ENCODE measurements at places on chromosomes 1 and 21.

DNA sequence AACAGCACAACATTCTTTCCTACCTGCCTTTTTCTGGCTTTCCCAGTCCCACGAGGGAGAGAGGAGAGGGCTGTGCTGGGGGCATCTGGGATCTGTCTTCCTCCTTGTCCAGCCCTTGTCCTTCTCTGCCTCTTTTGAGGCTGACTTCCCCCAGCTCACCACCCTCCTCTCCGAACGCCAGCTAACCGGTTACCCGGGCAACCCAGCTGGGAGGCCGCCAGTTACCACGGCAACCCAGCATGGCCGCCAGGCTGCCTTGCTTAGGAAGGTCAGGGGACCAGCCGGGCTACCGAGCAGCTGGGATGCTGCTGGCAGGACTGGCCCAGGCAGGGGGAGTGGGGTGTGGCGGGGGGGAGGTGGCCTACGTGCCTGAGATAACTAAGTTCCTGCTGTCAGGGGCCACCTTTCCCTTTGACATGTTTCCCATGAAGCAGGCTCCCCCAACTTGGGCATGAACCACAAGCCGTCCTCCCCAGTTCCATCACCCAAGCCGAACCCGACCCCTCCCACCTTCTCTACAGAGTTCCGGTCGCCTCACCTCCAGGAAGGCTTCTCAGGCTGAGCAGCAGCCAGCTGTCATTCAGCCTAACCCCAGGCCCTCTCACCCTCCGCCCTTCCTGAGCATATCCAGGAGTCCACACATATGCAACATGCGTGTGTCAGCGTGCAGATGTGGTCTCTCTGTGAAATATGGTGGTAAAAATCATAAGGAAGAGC is 8.7 kb downstream of the PLEKHA6 start:
- DNase-seq, result peak; percentile 86

- DNase-seq, result no peak
Measured at GRCh38 chr1:5839161-5839880, 152.9 kb downstream of the NPHP4 start.

DNA sequence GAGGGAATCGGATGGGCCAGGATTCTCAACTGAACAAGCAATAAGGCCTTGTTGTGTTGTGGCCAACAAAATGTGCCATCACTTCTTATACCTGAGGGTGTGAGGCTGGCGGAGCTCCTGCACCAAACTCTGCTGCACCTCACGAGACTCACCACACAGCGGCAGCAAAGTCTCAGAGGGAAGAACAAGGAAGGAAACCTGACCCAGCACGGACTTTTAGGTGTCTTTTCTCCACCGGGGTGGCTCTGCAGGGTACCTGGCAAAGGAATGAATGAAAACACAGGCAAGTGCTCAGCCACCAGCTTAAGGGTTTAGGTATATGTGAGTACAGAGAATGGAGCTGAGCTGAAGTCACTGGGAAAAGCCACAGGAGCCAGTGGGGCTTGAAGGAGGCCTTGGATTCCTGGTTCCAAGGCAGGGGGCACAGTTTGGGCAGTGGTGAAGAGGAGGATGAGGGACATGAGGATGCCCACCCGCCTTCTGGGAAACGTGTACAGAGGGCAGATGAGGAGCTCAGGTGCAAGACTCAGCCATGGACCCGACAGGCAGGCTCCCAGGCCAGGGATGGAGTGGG is 31.1 kb upstream of the HSD3B1 start:
- DNase-seq, result peak; percentile 15

- DNase-seq, result no peak
Measured at GRCh38 chr1:41557751-41558455, 73.4 kb upstream of the EDN2 start.

Data from hepatic stellate cell (primary cell).